ENCODE measurements at places on chromosomes 12 and 14.
A peak's percentile ranks its signal among the peaks of the same experiment; 100 is the strongest.

GRCh38 chr12:119020406-119021360 lies 39.3 kb downstream of the SRRM4 start:
- DNase-seq, result no peak

DNA sequence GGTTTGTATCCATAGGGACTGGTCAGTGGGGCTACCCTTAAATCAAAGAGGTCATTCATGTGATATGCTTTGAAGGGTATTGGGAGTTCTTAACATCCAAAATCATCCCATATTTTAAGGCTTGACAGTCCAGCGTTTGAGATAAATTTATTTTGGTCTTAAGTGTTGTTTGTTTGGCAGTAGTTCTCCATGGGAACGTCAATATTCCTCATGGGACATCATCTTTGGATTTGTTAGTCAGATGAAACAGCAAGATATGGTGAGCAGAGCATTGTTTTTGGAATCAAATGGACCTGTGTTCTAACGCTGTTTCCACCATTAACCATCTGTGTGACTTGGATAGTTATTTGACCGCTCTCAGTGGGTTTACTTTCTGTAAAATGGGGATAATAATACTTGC lies 45.9 kb upstream of the GSG1 start:
- no peak for DNase-seq

- no peak for DNase-seq
Observed at GRCh38 chr12:19373586-19373985, 65.7 kb upstream of the AEBP2 start.

DNA sequence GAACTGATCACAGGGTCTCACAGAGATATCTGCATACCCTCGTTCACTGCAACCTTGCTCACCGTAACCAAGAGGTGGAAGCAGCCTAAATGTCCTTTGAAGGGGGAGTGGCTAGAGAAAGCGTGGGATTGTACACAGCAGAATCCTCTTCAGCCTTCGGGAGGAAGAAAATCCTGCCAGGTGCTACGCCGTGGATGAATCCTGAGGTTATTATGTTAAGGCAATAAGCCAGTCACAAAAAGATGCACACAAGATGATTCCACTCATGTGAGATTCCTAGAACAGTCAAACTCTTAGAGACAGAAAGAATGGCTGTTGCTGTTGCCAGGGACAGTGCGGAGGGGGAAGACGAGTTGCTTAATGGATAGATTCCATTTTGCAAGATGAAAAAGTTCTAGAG lies 39.6 kb upstream of the SFSWAP start:
- no peak for DNase-seq

DNA sequence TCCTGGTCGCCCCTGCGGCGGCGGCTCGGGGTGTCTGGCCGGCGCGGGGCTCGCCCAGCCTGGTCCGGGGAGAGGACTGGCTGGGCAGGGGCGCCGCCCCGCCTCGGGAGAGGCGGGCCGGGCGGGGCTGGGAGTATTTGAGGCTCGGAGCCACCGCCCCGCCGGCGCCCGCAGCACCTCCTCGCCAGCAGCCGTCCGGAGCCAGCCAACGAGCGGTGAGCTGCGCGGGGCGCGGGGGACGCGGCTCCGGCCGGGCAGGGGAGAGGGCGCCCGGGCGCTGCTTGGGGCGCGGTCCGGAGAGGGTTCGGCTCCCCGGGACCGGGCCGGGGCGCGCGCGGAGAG lies at the start of gene LGALS3:
Gene LGALS3 (plus strand): TSS at position 167 of the 342 bp plus-strand sequence. CDS start 8,122 bp downstream, outside the sequence.
- DNase-seq, result peak; percentile 63

DNA sequence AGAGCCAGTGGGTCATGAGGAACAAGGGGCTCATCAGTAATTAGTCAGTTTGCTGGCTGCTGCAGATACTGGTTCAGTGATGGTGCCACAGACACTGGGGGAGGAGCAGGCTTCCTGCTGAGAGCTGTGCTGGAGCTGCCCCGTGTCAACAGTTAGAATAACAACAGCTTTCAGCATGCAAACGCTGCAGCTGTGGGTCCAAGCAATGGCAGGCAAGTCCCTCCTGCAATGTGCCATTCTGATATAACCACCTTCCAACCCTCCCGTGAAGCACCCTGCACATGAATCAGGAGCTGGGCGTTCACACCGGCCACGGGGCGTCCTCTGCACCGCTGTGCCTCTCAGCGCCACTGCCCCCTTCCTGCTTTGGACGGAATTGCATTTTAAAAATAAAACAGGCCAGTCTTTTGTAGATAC lies 258.4 kb upstream of the SFSWAP start:
- DNase-seq, result no peak

DNA sequence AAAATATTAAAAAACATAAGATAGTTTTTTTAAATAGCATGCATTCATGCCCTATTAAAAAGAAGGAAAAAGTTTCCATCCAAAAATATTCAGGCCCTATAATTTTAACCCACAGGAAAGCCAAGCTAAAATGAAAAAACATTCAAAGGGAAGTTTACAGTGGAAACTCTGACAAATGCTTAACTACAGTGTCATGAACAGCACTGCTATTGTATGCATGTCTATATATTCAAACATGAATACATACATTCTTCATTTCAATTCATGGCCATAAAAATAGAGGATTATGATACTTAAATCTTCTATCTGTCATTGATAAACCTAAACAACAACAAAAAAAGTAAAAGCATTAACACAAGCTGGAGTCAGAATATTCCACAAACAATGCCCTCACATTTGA lies 67.4 kb downstream of the PPP2R5E start:
- no peak for DNase-seq

GRCh38 chr14:33465846-33466700 lies 484.8 kb downstream of the EGLN3 start:
- DNase-seq, result peak; percentile 76

- no peak for DNase-seq
Observed at GRCh38 chr12:129959889-129960288, 56.1 kb upstream of the TMEM132D start.

- no peak for DNase-seq
Observed at GRCh38 chr12:120654656-120655055, 14.2 kb downstream of the CABP1 start.

DNA sequence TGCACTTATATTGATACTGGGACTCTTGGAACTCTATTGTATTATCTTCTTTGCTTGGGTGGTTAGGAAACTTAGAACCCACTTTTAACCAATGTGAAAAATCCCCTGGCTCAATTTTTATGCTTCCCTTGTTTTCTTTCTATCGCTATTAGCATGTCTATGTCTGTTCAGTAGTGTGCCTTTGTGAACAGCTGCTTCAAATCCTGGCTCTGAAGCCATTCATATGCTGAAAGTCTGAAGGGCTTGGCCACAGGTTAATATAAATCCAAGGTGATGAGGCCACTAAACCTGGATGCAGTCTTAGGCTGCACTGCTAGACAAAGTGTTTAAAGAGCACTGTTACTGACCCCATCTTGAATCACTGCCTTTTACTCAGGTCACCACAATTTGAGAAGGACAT lies 94.9 kb upstream of the RIC8B start:
- no peak for DNase-seq

- no peak for DNase-seq
Observed at GRCh38 chr14:77926942-77927341, 127.0 kb downstream of the ADCK1 start.

GRCh38 chr14:103115845-103116572 lies 7.3 kb upstream of the TNFAIP2 start:
- DNase-seq, result peak; percentile 66

DNA sequence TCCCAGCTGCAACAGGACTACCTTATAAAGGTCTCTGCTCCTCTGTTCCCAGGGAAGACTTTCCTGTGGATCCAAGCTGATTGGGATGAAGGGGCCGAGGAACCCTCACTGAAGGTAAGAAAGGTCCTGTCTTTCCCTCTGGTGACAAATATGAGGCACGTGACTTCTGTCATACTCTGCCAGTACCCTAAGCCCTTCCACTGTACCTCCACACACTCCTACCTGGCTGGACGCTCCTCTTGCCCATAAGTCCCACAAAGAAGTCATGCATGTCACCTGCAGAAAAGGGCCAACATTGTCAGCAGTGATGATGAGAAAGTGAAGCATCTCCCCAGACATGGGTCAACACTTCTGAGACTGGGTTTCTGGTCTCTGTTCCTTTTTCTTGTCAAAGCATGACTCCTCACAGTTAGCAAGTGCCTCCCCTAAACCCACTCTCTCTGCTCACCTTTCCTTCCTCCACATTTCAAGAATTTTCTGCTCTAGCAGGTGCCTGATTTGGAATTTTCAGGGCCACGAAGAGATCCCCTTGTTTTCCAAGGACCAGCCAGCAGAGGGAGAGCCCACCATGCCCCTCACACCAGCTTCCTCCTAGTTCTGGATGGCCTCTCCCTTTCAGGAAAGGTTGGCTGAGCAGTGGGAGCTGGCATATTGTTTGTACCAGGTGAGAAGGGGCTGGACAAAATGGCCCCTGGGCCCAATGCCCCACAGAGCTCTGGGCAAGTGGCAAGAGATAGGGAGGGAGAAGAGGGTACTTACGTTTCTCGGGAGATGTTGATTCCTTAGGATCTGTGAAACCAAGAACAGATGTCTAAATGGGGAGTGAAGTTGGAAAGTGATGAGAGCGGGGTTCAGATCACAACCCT lies 3.5 kb downstream of the TAC3 start:
- DNase-seq, result no peak

DNA sequence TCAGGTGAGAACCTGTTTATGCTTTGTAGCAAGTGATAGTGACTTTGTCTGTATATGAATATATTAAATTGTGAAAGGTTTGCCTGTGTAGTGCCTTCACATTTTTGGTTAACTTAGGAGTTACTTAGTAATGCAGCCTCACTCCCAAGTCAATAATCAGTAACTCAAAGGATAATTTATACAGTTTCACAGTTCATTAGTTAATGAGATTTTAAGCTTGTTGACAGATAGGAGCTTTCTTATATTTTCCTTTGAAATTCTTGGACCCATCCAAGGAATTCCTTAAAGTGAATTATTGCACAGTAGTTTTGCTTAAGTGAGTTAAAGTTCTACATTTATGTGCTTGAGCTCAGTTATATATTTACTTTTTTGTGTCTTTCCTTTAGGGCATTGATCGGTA lies 50.7 kb downstream of the UTP20 start:
- DNase-seq, result no peak
